ENCODE measurements at places on chromosomes 16 and 17.

- no peak for DNase-seq
These were observed 68.7 kb downstream of the IRX6 start for GRCh38 chr16:55392701-55393100.

- no peak for DNase-seq
These were observed 34.4 kb upstream of the MNT start for GRCh38 chr17:2435181-2435741.

DNA sequence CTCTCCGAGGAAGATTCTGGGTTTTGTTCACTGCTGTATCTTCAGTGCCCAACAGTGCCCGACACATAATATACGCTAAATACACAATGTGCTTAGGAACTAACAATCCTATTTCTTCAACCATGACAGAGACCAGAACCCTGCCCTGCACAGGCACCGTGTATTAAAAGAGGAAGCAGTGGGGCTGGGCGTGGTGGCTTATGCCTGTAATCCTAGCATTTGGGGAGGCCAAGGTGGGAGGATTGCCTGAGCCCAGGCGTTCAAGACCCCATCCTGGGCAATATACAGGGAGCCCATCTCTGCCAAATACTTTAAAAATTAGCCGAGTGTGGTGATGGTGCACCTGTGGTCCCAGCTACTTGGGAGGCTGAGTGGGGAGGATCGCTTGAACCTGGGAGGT, 19.3 kb downstream of the ARL2BP start:
- DNase-seq = no peak

- no peak for DNase-seq
These were observed 28.4 kb downstream of the CD300LB start for GRCh38 chr17:74502861-74503260.

- DNase-seq = no peak
These were observed 2.3 kb downstream of the CDYL2 start for GRCh38 chr16:80802138-80802537.

DNA sequence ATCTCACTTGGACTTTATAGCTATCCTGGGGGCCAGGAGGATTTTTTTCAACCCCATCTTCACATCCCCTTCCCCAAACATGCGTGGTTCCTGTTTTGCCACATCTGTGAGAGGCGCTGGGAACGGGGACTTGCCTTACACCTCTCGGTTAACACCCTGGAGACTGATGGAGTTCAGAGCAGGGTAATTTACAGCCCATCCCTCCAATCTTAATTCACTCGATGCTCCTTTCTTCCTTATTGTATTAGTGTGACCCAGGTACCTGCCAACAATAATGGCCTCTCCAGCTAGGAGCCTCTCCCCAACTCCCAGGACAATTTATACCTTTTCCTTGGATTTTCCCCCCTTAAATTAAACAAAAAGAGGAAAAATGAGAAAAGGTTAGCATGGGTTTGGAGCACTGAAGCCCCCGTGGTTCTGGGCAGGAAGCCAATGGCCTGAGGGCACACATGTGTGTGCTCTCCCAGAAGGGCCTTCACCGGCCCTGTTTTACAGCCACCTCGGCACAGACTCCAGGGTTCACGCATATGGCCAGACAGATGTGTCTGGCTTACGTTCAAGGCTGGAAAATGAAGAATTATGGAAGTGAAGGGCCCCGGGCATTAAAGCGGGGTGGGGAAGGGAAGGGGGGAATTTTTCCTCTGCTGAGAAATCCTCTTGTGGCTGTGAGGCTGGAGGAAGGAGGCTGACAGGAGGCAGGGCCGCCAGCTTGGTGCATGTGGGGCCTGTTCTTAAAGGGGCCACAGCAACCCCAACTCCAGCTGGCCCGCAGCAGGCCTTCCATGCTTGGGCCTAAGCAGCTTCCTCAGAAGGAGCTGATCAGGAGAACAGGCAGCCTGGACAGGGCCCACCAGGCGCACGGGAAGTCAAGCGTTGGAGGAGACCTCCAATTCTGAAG, 21.4 kb downstream of the HIC1 start:
- DNase-seq = no peak

GRCh38 chr16:54123766-54124165, 162.8 kb downstream of the IRX3 start:
- no peak for DNase-seq

DNA sequence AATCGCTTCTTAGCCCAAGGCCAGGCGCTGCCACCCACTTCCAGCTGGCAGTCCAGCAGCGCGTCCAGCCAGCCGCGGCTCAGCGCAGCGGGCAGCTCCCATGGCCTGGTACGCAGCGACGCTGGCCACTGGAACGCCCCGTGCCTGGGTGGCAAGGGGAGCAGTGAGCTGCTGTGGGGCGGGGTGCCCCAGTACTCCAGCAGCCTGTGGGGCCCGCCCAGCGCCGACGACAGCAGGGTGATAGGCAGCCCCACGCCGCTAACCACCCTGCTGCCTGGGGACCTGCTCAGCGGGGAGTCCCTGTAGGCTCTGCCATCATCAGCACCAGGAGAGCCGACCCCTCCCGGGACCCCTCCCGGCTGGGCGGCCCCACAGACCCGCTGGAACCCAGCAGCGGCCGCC, 24.0 kb downstream of the TMC6 start:
- no peak for DNase-seq

- DNase-seq = no peak
These were observed 60.5 kb downstream of the SLC5A11 start for GRCh38 chr16:24906199-24906808.

- DNase-seq = no peak
These were observed 188.7 kb upstream of the GSE1 start for GRCh38 chr16:85424260-85425073.

GRCh38 chr17:38510421-38511149, 82.3 kb downstream of the ARHGAP23 start:
- no peak for DNase-seq

GRCh38 chr17:6232732-6233101, 162.5 kb downstream of the WSCD1 start:
- no peak for DNase-seq

DNA sequence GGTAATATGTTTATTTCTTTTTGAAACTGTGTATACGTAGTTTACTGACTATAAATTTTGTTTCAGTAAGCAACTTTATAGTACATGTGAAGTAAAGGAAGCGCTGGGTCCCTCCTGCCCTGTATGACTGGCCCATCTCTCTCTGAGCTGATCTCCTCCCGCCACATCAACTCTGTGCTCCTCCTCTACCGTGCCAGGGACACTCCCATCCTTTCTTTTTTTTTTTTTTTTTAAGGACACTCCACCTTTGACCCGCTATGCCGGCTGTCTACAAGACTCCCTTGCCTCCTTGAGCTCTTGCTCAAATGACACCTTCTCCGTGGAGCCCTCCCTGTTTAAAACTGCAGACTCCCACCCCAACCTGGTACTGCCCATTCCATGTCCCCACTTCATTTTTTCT, 35.5 kb downstream of the ERN1 start:
- DNase-seq = no peak

DNA sequence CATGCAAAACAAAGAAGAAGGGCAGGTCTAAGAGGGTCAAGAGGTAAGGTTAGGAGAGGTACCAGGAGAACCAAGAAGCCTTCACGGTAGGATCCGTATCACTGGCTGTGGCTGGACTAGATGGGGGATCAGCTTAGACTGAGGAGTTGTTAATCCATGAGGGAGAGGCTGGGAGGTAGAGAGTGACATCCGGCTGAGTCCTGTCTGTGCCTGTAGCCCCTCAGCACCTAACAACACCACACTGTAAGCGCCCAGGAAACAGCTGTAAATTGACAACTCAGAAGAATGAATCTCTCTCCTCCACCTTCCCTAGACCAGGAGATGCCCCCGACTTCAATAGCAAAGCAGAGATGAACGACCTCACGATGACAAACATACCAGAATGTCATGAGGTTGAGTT, 199.4 kb upstream of the RPL38 start:
- no peak for DNase-seq

GRCh38 chr16:88339930-88340754, 42.6 kb upstream of the ZNF469 start:
- no peak for DNase-seq

DNA sequence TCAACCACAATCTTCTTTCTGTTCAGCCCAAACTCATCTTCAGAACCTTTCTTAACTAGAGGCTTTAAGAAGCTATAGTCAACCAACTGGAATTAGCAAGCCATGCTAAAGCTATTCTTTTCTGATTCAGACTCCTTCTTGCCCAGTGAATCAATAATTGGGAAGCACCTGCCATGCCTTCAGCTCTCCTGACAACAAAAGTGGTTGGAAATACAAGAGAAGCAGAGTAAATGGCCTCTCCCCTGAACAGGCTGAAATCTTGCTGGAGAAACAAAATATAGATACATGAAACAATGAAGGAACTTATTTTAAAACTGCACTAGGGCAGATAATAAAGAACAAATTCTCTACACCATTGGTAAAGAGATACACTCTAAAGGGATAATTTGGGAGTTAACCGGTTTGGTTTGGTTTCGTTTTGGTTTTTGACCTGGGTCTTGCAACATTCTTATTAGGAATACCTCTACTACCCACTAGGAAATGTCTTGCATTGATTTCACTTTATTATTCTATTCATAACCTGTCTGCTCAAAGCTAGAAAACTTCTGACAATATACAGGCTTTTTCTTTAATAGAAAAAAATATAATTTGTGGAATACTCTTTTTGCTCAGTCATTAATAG, 173.6 kb upstream of the DYNLRB2 start:
- DNase-seq = no peak

GRCh38 chr17:16027708-16028584, 28.3 kb downstream of the TTC19 start:
- DNase-seq = no peak

- DNase-seq = no peak
These were observed 2.9 kb downstream of the XPO6 start for GRCh38 chr16:28208824-28209223.

DNA sequence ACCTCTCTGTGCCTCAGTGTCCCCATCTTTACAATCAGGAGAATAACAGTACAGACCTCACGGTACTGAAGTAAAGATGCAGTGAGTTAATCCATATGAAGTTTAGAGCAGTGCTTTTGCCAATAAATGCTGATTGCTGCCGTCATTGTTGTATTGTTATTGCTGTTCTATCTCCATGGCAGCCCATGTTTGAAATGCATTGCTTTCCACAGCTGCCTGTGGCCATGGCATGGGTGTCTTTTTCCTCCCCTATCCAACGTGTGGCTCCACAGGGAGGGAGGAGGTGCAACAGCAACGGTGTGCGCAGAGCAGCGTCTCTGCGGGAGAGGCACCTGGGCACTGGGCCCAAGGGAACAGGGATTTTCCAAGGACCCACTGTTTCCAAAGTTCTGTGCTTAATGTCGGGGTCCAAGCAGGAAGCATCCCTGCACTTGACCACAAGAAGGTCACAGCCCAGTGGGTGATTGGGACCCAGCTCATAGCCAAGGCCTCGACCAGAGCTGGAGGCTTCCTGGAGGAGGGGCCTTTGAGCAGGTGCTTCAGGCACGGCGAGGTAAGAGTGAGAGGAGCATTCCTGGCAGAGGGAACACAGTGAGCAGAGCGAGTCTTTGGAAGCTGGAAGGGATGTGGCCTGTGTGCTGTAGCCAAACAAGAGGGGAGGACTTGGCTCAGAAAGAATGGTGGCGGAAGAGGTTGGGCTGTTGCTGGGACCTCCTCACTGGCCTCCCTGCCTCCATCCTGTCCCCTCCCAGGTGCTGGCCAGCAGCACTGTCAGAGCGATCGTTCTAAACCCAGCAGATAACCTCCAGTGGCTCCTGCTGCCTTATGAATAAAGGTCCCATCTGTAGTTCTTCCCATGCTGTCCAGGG, 3.9 kb downstream of the RAI1 start:
- DNase-seq = no peak

GRCh38 chr16:10880594-10881452, 3.8 kb downstream of the CIITA start:
- no peak for DNase-seq

- DNase-seq = no peak
These were observed 71.5 kb downstream of the WWP2 start for GRCh38 chr16:69833357-69834282.

DNA sequence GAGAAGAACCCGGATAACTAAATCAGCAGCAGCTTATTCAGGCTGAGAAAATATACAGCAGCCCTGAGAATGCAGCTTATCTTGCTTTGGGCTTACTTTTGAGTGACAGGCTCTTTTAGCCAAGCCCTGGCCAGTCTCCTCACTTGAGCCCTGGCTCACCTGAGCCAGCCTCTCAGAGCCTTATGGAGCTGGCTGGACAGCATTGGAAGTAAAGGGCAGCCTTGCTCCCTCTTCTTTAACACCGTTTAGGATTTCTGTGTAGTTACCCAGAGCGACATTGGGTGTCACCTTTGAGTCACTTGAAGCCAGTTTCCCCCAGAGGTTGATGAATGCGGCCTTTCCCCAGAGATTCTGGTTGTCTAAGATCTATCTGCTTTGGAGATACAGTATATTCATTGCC, 7.7 kb upstream of the NPIPB2 start:
- no peak for DNase-seq

DNA sequence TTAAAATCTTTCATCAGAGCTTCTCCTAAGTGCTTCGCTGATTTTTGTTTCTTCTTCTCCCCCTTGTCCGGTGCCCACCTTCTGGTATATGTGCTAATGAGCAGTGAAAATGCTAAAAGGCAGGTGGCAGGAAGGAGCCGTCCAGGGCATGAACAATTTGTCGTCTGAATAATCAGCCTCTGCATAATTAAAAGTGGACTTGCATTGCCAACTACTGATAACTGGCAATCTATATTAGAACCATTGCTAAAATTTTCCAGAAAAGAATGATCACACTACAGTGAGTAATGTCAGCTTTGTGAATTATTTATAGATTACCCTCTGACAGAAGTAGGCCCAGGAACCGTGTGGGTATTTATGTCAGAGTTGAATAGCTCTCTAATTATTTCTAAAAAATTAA, 28.1 kb downstream of the SERPINF1 start:
- no peak for DNase-seq

GRCh38 chr17:652314-652713, 62.3 kb downstream of the VPS53 start:
- DNase-seq = no peak

DNA sequence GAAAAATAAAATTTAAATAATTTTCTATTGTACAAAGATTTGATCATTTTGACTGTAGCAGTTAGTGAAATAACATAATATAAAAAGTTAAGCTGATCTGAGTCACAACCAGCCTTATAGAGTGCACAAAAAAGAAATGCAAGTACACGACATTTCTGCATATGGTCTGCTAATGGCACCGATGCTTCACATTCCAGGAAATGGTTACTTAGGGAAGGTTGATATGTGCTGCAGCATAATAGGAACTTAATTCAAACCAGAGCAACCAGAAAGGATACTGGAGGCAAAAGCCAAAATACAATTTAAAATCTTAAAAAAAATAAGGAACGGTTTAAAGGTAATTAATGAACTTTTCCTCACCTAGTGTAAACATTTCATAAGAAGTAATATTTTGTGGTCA, 10.0 kb upstream of the CFDP1 start:
- DNase-seq = no peak

- DNase-seq = no peak
These were observed 6.5 kb downstream of the SGSH start for GRCh38 chr17:80213643-80213975.

GRCh38 chr17:8900626-8901585, 33.4 kb upstream of the PIK3R6 start:
- DNase-seq = no peak

- DNase-seq = no peak
These were observed 4.4 kb downstream of the PSMC3IP start for GRCh38 chr17:42573095-42573494.

Data from central memory CD4-positive, alpha-beta T cell (primary cell).